ENCODE measurements at places on chromosomes 4 and X.

GRCh38 chr4:48203819-48204218 lies 65.8 kb downstream of the TEC start:
- no peak for DNase-seq

GRCh38 chrX:9327747-9328145 lies 137.1 kb upstream of the TBL1X start:
- DNase-seq: no peak

DNA sequence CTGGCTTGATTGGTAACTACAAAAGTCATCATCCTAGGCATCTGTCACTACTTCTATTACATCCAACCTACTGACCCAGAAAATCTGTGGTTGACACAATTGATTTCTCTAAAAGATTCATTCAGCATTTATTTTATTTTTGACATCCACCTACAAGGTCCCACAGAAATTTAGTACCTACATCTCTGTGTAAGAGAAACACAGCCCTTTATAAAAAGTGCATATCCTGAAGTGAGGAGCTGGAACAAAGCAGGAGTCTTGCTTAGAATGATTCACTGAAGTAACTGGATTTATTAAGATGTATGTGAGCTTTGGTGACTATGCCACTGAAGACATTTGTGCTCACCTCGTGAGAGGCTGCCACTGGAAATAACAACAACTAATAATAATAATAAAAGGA lies 391.0 kb downstream of the GPAT3 start:
- no peak for DNase-seq

- DNase-seq: no peak
Observed at GRCh38 chrX:153992180-153992579, 19.6 kb downstream of the TMEM187 start.

GRCh38 chrX:22968494-22968893 lies 31.3 kb upstream of the DDX53 start:
- DNase-seq: no peak

GRCh38 chr4:155952501-155952901 lies 1.2 kb downstream of the CTSO start:
- no peak for DNase-seq

DNA sequence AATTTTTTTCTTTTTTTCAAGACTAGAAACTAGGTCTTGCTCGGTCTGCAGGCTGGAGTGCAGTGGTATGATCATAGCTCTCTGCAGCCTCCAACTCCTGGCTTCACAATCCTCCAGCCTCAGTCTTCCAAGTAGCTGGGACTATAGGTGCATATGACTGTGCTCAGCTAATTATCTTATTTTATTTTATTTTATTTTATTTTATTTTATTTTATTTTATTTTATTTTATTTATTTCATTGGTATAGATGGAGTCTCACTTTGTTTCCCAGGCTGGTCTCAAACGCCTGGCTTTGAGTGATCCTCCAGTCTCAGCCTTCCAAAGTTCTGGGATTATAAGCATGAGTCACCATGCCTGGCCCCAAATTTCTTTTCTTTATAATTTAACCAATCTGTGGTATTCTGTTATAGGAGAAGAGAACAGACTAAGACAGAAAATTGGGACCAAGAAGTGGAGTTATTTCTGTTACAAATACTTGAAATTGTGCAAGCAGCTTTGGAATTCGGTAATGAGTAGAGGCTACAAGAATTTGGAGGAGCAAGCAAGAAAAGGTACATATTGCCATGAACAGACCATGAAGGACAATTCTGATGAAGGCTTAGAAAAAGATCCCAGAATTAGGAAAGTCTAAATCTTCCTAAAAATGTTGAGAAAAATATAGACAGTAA lies 4.0 kb upstream of the PRDM5 start:
- no peak for DNase-seq

DNA sequence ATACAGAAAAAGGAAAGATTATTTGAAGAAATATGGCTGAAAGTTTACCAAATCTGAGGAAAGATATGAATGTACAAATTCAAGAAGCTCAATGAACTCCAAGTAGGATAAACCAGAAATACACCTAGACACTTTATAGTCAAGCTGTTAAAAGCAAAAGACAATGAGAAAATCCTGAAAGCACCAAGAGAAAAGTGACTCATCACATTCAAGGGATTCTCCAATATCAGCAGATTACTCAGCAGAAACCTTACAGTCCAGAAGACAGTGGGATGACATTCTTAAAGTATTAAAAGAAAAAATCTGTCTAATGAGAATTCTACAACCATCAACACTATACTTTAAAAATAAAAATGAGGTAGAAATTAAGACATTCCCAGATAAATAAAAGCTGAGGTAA lies 223.8 kb upstream of the ZCCHC13 start:
- DNase-seq: no peak
